ENCODE measurements at places on chromosomes 2 and 18. TPM values are rescaled to one million over a fixed set of nuclear protein-coding genes. Genes with fewer than 3 reads are reported as not detected.

Gene FMNL2
- 6.2 TPM for total RNA-seq

Gene TMEM200C
- total RNA-seq = 1.0 TPM

Gene ADCYAP1
- 0.22 TPM for total RNA-seq

Gene SCG2
- 0.97 TPM for total RNA-seq

Gene NGEF
- total RNA-seq = 0.24 TPM

DNA sequence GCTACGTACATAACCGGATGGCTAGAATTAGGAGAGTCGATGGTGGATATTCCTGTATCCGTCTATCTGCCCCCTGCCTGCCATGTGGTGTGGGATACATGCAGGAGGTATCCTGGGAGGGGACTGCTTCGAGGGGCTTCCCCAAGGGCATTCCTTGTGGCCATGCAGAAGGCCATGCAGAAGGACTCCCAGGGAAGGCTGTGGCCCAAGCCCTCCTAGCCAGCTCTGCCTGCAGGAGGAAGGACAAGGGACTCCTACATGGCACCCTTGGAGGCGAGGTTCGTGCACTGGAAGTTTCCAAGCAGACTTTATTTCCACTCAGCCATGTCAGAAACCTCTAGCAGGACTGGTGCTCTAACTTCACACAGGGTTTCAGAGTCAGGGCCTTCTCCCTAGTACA is 136.1 kb downstream of the KLHL29 start:
- no peak for DNase-seq

DNA sequence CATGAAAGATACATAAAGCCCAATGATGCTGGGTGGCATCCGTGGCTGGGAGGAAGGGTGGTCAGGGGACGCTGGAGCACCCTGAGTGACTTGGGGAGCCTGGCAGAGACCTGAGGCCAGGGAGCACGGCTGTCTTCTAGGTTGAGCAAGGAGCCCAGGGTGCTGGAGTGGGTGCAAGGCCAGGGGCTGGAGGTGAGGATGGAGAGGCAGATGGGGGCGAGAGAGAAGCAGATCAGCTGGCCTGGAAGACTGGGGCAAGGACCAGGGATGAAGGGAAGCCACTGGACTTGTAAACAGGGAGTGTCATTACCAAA is 52.2 kb downstream of the FAM178B start:
- no peak for DNase-seq

GRCh38 chr2:173843526-173843925 is 121.6 kb downstream of the SP3 start:
- no peak for DNase-seq

DNA sequence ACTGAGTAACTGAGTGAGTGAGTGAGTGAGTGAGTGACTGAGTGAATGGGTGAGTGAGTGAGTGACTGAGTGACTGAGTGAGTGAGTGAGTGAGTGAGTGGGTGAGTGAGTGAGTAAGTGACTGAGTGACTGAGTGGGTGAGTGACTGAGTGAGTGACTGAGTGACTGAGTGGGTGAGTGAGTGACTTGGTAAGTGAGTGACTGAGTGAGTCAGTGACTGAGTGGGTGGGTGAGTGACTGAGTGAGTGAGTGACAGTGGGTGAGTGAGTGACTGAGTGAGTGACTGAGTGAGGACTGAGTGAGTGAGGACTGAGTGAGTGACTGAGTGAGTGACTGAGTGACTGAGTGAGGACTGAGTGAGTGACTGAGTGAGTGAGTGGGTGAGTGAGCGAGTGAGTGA is 13.9 kb downstream of the MAL start:
- DNase-seq = no peak

DNA sequence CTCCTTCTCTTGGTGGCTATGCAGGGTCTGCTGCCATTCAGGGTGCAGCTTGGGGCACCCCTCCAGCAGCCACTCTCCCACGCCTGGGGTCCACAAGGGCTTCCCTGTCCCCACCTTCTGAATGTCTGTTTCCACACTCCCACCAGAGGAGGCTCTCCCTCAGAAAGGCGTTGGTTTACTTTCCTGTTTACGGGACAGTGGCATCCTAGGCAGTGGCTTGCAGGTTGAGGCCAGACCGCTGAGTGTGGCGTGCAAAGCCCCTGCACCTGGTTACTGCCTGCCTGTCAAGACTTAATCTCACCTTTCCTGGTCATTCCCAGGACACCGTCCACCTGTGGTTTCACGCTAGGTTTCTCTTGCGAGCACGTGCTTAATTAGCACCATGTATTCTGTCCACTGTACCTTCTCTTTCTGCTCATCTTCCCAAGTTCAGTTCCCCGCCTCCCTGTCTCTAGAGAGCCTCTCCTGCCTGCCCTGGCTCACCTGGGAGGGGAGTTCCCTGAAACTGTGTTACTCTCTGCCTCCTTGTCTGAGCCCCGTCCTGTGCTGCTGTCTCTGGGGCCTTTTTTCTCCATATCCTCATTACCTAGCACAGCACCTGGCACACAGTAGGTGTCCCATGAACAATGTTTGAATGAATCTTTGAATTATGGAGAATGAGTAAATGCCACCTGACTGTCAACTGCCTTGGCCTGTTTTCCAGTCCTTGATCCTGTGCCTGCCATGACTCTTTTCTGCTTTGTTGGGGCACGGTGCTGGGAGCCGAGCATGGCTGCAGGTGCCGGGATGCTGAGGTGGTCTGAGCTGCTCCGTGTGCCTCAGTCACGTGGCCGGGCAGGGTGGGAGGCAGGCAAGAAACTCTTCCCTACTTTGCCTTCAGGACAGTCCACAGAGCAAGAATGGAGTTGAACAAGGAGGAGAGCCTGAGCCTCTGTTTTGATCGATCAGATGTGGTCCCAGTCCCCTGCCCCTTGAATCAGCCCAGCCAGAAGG is 56.4 kb downstream of the ARHGEF4 start:
- peak; percentile 69 for DNase-seq

DNA sequence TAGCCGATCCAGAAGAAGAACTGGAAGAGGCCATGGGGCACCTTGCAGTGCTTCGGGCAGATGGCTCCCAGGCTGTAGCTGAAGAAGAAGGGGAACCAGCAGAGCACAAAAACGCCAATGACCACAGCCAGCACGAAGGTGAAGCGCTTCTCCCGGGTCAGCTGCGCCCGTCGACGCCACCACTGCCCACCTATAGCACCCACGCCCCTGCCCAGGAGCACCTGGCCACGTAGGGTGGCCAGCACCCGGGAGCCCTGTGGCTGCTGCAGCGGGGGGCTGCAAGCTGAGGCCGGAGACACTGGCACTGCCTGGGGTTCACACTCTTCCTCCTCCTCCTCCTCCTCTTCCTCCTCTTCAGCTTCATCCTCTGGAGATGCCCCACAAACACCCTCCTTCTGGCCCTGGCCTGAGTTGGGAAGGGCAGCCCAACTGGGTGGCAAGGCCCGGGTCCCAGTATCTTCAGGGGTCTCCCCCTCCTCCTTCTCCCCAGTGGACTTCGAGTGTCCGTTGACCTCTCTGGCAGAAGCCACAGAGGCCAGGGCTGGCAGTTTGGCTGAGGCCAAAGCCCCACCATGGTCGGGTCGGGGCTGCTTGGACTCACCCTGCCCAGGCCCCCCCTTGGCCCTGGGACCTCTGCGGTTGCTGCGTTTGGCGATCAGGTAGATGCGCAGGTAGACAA is 1.3 kb downstream of the ADRA2B start:
- no peak for DNase-seq

- DNase-seq = no peak
Measured at GRCh38 chr18:5527603-5528002, 16.2 kb downstream of the EPB41L3 start.

DNA sequence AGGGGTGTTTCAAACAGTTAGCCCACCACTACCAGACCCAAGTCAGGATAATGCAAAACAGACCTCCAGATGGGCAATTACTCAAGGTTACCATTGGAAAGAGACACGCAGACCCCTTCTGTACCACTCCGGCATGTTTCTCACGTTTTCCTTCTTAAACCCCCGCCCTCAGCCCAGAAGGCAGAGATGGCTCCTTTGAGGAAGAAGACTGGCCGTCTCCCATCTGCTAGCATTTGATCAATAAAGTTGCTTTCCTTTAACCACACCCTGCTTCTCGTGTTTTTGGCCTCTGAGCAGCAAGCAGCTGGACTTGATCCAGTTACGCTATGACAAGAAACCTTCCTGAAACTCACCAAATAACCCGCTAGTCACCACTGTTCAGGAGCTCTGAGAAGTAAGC is 1012.4 kb upstream of the GYPC start:
- DNase-seq = no peak

- DNase-seq = no peak
Measured at GRCh38 chr2:214325404-214325803, 85.5 kb upstream of the VWC2L start.

GRCh38 chr2:47651296-47651695 is 131.6 kb upstream of the MSH6 start:
- peak; percentile 53 for DNase-seq

DNA sequence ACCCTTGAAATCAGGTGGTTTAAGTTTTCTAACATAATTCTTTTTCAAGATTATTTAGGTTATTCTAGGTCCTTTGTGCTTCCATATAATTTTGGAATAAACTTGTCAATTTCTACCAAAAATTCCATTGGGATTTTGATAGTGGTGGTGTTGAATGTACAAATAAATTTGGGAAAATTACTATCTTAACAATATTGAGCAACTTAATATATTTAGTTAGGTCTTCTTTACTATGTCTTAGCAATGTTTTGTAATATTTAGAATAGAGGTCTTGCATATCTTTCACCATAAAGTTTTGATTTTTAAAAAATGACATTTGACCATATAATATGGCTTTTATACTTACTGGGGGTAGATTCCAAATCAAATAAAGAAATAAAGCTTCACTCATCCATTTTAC is 34.0 kb upstream of the CTIF start:
- no peak for DNase-seq

DNA sequence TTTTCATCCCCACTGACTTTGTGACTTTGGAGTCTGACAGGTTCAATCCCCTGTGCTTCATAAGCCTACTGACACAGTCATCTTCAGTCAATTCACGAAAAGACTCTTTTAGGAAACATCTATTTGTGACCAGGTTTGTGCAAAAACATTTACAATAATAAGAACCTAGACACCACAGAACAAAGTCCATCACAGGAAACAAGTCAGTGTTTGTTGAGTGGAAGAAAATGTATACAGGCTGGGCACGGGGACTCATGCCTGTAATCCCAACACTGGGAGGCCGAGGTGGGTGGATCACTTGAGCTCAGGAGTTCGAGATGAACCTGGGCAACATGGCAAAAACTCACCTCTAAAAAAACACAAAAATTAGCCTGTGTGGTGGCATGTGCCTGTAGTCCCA is 49.7 kb downstream of the TGFA start:
- no peak for DNase-seq

DNA sequence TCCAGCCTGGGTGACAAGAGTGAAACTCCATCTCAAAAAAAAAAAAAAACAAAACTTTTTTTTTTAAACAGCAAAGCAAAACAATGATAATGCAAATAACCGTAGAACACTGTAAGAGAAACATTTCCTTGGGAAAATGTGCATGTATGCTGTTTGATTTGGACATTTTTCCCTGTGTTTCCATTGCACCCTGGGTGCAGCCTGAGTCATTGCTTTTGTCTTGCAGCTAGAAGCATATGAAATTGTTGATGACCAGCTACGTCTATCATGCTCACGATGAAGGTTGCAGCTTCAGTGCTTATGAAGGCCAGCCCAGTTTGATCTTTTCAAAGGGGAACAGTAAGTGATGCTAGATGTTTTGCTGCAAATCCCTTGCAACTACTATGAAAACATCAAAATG is 41.5 kb downstream of the MOGAT1 start:
- DNase-seq = no peak

DNA sequence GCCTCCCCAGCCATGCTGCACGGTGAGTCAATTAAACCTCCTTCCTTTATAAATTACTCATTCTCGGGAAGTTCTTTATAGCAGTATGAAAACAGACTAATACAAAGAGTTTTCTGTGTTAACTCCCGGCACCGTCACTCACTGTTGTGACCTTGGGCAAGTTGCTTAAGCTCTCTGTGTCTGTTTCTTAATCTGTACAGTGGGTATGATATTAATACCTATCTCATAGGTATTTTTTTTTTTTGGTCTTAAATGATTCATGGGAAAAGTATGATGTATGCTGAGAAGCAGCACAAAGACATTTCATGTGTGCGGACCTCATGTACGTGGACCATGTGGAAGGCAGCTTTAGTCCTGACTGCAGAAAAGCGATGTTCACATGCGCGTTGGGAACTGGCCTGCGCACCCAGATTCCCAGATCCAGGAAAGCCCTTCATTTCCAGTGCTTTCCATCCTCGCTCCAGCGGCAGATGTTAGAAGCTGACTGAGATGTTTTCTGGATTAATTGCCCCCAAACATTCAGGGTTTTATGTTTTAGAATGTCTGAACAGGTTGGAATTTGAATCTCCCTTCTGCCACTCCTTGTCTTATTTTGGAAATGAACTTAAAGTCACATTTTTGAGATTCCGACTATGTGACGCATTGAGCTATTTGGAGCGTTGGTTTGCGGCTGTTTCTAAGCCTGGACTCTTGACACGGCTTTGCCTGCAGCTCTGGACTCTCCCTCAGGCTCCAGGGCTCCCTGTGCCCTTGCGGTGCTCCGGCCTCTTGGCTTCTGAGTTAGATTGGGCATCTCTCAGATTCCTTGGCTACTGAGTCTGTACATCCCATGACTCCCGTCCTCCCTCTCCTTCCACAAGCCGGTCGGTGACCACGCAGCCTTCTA is 61.4 kb downstream of the SLC4A3 start:
- no peak for DNase-seq

- no peak for DNase-seq
Measured at GRCh38 chr18:49662506-49662905, 100.6 kb downstream of the LIPG start.

GRCh38 chr18:711657-712400 is 601 bp downstream of the ENOSF1 start:
- DNase-seq = peak; percentile 81

DNA sequence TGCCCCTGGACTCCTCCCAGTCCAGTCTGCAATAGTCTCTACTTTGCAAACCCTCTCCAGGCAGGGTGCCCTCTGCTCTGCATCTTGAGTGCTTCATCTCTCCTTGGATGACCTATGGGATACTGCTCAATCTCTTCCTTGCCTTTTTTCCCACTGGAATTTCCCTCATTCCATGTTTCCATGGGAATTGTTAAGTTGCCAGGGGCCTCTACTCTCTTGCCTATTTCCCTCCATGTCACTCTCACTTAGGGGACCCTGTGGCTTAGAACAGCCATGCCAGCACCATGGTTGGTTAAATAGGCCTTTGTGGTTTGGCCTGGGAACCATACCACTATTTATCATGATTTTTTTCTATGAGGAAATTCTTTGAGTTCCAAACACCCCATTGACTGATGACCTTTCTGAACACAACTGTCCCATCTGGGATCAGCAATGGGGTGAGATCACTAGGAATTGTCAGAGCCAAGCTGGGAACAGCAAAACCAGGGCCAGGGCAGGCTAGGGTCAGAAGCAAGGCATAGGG is 91.4 kb upstream of the RBMS1 start:
- DNase-seq = no peak

- DNase-seq = peak; percentile 80
Measured at GRCh38 chr2:119756837-119757236, 2.9 kb upstream of the PTPN4 start.

DNA sequence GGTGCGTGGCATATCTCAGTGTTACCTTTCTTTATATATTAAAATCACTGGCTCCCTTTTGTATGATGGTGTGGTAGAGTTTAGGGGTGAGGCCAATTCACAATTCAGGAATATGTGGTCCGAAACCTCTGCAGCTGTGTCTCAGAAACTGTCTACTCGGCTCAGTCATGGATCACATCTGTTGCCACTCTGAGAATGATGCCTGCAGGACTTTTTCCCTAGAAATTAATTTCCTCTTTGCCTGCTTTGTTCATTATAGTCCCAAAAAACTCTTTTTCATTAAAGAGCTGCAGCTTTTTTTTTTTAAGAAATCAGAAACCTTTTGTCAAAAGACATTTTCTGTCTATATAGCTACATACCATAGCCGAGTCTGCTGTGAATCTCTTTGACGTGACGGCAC is 104.9 kb upstream of the NFATC1 start:
- no peak for DNase-seq
